ENCODE measurements at places on chromosomes 6 and 20.

- no peak for DNase-seq
Measured at GRCh38 chr20:23456409-23456808, 3.7 kb upstream of the CST11 start.

- DNase-seq: peak; percentile 80
Measured at GRCh38 chr6:39791850-39792539, at the start of gene DAAM2. Gene DAAM2 (plus strand): TSS chr6:39792376. CDS start chr6:39856303, 63,927 bp downstream.

DNA sequence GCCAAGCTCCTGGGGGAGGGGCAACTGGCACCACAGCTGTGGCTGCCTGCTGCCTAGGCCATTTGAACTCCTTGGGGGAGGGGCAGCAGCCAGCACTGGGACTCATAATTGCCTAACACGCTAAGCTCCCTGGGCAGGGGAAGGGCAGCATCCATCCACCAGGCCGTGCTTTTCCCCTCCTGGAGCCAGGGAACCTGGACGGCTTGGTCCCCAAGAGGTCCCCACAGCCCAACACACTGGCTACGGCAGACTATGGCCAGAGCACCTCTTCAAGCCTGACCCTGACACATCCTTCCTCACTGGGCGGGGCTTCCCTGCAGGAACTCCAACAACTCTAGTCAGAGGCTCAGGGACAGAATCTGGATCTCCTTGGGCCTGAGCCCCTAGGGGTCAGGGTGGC is 269.4 kb downstream of the RNF144B start:
- no peak for DNase-seq

DNA sequence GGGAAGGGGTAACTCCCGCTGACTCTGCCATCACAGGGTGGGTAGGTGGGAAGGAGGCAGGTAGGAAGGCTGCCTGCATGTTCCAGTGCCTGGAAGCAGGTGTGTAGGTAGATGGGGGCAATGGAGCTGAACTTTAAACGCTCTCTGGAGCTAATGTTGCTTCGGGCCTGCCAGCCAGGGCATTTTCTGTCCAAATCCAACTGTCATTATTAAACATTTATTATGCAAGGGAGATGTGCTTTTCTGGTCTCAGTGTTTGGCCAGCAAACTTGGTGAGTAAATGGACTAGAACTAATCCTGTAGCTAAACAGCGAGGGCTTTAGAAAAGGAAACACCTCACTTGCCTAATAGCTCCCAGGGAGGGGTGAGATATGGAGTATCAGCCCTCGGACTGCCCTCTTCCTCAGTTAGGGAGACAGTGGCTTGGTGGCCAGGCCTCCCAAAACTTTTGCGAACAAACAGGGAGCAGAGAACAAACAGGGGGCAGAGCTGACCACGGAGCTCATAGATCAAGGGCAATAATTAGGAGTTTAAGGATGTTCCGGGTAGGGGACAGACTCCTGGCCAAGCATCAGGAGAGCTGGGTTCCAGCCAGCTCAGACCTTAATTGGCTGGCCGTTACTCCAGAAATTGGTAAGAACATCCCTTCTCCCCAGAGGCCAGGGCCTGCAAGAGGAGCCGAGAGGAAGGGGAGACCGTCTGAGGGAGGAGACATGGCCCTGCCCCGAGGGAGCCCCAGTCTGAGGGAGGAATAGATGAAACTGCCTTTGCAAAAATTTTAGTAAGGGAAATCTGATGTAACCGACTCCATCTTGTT is 131.1 kb downstream of the VEGFA start:
- DNase-seq: no peak

- DNase-seq: no peak
Measured at GRCh38 chr6:56949925-56950495, 4.9 kb upstream of the BEND6 start.

- no peak for DNase-seq
Measured at GRCh38 chr6:118710616-118711015, 59.2 kb upstream of the CEP85L start.

- no peak for DNase-seq
Measured at GRCh38 chr6:141598487-141598886, 534.2 kb upstream of the GJE1 start.

GRCh38 chr6:125524356-125524755 is 222.6 kb upstream of the HDDC2 start:
- no peak for DNase-seq

DNA sequence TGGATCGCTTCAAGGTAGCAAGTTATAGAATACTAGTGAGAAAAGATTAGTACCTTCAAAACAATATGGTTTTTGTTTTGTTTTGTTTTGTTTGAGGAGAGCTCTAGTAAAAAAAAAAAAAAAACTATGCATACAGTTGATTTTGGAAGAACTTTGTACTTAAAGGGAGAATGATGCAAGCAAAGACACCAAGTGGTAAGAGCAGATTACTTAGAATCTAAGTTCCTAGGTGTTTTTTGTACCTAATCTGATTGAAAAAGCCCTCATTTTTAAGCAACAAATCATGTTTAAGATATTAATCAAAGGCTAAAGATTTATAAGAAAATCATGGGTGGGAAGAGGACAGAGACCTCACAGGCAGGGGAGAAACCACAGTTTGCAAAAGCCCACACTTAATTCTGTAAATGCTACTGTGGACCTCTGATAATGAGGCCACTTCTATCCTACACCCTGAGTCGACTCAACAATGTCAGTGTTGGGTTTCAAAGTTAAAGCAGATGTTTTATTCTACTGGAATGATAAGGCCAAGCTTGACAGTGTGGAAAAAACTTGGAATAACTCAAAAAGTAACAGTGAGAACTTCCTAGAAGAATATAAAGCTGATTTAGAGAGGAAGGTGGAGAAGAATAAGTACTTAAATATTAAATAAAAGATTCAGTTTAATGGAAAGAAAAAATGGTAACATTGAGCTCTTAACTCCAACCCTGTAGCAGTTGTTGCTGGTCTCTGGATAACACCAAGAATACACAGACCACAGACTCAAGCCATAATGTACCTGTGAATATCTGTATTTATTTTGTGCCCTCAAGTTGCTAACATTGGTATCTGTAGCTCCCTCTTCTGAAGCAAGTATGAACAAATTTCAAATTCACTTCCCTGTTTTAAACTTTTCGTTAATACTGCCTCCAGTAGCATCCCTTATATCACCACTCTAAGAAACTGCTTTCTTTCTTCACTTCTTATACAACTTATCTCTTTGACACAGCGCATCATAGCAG is 1047.8 kb downstream of the EPHA7 start:
- DNase-seq: no peak

GRCh38 chr6:130206479-130206878 is 16.3 kb downstream of the SAMD3 start:
- no peak for DNase-seq

- no peak for DNase-seq
Measured at GRCh38 chr6:138278326-138278725, 60.0 kb upstream of the PBOV1 start.

GRCh38 chr6:153435787-153436186 is 304.7 kb upstream of the RGS17 start:
- no peak for DNase-seq

- DNase-seq: peak; percentile 28
Measured at GRCh38 chr20:61958773-61959700, 106.6 kb downstream of the TAF4 start.

GRCh38 chr6:43887340-43887858 is 117.4 kb downstream of the VEGFA start:
- no peak for DNase-seq

DNA sequence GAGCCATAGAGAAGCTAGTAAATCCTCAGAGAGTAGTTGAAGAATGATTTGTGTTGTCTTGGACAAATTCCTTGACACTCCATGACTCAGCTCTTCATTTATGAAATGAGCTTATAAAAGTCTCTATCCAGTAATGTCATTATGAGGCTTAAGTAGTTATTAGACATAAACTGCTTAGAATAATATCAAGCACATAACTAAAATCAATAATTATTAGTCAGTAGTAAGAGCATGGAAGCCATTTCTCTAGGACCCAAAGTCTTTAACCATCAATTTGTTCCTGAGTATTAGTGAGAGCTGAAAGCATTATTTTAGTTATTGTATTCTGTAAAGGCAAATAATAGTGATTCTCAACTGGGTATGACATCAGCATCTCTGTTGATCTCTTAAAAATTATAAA is 1140.2 kb downstream of the HACE1 start:
- DNase-seq: no peak

GRCh38 chr20:45872626-45873025 is 8.4 kb upstream of the ZSWIM1 start:
- peak; percentile 4 for DNase-seq

GRCh38 chr20:35328689-35329088 is 36.5 kb upstream of the FAM83C start:
- no peak for DNase-seq

DNA sequence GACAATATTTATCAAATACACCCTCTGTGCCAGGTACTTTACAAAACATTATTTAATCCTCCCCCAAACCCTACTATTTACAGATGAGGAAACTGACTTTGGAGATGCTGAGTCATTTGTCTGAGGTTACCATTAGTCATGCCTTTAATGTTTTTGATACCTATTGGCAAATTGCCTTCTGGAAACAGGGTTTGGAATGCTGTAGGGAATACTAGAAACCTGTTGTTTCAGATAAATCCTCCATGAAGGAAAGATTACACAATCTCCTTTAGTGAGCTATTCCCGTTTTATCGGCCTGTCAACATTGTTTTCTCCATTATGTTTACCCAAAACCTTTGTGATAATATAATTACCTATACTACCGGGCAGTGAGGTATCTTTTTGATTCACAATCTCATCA is 93.6 kb upstream of the ADGRF1 start:
- DNase-seq: no peak

- no peak for DNase-seq
Measured at GRCh38 chr6:126880964-126881363, 237.5 kb upstream of the RSPO3 start.

DNA sequence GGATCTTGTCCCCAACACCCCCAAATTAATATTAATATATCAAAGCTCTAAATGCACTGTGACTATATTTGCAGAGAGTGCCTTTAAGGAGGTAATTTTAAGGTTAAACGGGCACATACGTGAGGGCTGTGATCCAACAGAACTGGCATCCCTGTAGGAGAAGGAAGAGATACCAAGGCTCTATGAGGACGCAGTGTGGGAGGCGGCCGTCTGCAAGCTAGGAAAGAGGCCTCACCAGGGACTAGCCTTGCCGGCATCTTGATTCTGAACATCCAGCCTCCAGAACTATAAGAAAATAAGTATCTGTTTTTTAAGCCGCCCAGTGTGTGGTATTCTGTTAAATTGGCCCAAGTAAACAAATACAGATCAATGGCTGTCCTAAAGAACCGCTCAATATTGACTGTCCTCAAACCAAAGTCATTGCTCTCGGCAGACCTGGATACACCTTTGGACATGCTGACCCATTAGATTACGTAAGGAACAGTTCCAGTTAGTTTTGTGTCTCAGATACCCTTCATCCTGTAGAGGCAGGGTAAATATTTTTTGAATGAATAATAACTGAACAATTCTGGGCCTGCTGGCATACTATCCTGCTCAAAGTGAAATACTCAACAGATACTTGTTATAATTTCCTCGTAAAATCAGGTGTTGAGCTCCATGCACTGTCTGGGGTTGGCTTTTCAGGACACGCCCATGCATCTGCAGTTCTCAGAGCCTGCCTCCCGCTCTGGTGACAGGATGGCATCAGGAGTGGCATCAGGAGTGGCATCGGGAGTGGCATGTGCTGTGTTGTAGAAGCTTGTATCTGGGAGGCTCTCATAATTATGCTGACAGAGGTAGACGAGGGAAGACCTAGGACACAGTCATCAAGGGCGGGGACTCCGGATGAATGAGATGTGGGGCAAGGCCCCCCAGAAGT is 6.3 kb downstream of the PRR18 start:
- no peak for DNase-seq

GRCh38 chr6:113782636-113783035 is 74.5 kb upstream of the MARCKS start:
- no peak for DNase-seq

DNA sequence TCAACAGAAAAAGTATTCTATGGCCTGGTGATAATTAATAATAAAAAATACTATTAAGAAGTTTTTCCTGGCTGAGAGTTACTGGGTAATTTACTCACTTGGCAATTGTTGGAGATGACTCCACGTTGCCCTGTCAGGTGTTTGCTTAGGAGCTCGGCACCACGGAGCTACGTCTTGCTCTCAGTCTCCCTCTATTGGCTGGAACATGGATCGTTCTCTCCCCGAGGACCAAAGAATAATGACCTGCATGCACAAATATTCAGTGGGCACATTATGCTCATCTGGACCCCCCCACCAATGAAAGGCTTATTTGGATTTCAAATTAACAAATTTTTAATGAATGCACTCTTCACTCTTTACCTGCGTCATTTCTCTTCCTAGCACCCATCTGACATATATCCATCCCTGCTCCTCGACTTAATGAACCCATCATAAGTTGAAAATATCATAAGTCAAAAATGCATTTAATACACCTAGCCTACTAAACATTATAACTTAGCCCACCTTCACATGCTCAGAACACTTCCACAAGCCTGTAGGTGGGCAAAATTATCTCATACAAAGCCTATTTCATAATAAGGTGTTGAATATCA is 71.0 kb upstream of the CD83 start:
- DNase-seq: no peak

- no peak for DNase-seq
Measured at GRCh38 chr6:145485288-145485687, 250.0 kb downstream of the EPM2A start.

- no peak for DNase-seq
Measured at GRCh38 chr6:105445481-105445880, 42.6 kb upstream of the PREP start.

DNA sequence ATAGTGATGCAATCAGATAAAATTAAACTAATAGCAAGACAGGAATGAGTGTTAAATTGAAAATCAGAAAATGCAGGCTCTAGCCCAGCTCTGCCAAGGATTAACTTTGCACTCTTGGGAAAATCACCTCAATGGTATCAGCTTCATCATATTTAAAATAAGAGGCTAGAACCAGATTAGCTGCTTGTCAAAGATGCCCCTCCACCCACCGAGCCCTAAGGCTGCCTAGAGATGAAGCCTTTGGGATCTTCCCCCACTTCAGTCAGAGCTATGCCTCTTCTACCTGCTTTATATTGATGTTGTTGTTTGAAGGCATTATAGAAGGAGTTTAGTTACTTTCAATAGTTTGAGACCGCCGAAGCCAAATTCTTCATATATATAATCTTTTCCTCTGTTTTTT is 47.4 kb downstream of the HDDC2 start:
- DNase-seq: no peak

DNA sequence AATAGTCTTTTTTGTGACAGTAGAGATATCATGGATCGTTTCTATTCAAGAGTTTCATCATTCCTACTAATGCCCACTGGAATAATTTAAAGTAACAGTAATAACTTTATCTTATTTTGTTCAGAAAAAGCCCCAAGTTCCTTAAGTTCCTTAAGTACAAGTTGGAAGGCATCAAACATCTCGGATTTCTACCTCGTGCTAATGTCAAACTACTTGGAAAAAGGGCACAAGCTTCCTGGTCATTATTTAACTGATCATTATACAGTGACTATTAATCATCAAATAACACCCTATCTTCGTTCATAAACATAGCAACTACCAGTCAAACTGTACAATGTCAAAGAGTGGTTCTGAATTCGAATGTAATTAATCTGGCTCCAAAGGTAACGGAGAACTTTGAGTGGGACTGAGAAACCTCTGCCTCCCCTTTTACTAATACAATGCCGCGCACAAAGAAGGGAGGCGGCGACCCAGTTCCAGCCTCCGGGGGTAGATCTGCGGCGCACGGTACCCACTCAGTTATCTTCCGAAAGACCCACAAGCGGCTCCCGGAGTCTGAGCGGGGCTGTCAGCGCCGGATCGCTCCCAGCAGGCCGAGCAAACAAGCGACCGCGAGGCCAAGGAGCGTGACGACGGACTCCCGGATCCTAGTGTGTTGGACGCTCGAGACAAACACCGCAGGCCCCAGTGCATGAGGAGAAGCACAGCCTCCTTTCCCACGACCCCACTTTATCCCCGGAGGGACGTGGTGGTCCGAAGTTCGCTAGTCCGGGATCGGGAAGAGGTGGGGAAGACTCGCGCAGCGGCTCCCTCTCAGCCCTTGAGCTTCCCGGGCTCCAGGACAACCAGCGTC is 716 bp downstream of the SHPRH start:
- DNase-seq: peak; percentile 78
